ENCODE measurements at places on chromosomes 1 and 21.
A peak's percentile ranks its signal among the peaks of the same experiment; 100 is the strongest.

DNA sequence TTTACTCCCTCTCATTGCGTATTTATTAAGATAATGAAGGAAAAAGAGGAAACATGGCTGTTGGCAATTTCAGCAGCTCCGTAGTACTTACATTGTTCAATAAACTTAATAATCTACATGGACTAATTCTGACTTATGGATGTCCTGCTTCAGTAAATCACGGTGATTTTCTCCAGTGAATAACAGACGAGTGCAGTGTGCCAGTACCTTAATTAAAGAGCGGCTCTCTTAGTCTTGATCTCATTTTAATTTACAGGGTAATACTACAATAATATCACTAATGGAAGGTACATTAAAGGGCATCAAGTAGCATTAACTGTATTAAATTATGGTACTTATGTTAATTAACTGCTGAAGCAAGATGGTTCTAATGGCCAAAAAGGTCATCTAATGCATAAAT lies 187.2 kb downstream of the NTNG1 start:
- no peak for DNase-seq

GRCh38 chr1:44316231-44316759 lies 38.8 kb downstream of the ERI3 start:
- no peak for DNase-seq

- DNase-seq = no peak
Measured at GRCh38 chr1:45643978-45644377, 20.1 kb upstream of the CCDC17 start.

GRCh38 chr1:220164116-220164515 lies 70.2 kb downstream of the IARS2 start:
- peak; percentile 16 for DNase-seq

GRCh38 chr1:36300526-36300925 lies 5.6 kb upstream of the SH3D21 start:
- no peak for DNase-seq

GRCh38 chr1:203056516-203056915 lies 29.3 kb downstream of the MYOG start:
- DNase-seq = no peak

DNA sequence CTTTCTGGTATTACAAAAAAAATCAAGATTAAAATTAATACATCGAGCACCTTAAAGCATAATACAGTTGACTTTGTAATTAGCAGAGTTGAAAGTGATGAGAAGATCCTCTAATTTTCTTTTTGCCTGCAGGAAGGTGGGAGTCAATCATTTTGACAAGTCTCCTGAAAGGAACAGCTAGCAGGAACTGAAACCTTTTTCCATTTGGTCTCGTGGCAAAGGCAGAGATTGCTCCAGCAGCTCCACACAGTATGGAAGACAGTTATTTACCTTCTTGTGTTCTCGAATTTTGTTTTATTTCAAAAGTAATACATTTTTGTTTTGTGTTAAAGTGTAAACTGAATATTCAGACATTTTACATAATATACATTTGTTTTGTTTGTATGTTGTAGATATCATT lies 7.7 kb downstream of the S100PBP start:
- DNase-seq = no peak

GRCh38 chr1:156652131-156652991 lies 10.4 kb downstream of the BCAN start:
- DNase-seq = peak; percentile 75

DNA sequence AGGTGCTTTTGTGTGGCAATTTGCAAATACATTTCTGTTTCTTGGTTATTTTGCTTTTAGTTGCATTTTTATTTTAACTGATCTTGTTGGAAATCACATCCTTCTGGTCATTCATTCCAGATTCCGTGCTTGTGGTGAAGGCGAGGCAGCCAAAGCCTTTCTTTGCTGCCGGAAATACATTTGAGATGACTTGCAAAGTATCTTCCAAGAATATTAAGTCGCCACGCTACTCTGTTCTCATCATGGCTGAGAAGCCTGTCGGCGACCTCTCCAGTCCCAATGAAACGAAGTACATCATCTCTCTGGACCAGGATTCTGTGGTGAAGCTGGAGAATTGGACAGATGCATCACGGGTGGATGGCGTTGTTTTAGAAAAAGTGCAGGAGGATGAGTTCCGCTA lies 34.8 kb upstream of the CD101 start:
- no peak for DNase-seq
